ENCODE measurements at places on chromosomes 11 and 22. TPM values are rescaled to one million over a fixed set of nuclear protein-coding genes. Genes with fewer than 3 reads are reported as not detected.

The FAM83F gene
- total RNA-seq = 0.36 TPM

The PIK3IP1 gene
- total RNA-seq = 11.2 TPM

The APOA5 gene
- not detected for total RNA-seq

The CHST1 gene
- total RNA-seq = 9.8 TPM

The LUZP2 gene
- 45.9 TPM for total RNA-seq

The OR2AG2 gene
- total RNA-seq = 2.3 TPM

The RHOD gene
- 0.64 TPM for total RNA-seq

The GAL gene
- total RNA-seq = not detected

Data from cerebellum (tissue), 4 donors.